ENCODE measurements at places on chromosomes 3 and 15. TPM values are rescaled to one million over a fixed set of nuclear protein-coding genes. Genes with fewer than 3 reads are reported as not detected.

CCR1 gene
- polyA plus RNA-seq, result not detected

DNA sequence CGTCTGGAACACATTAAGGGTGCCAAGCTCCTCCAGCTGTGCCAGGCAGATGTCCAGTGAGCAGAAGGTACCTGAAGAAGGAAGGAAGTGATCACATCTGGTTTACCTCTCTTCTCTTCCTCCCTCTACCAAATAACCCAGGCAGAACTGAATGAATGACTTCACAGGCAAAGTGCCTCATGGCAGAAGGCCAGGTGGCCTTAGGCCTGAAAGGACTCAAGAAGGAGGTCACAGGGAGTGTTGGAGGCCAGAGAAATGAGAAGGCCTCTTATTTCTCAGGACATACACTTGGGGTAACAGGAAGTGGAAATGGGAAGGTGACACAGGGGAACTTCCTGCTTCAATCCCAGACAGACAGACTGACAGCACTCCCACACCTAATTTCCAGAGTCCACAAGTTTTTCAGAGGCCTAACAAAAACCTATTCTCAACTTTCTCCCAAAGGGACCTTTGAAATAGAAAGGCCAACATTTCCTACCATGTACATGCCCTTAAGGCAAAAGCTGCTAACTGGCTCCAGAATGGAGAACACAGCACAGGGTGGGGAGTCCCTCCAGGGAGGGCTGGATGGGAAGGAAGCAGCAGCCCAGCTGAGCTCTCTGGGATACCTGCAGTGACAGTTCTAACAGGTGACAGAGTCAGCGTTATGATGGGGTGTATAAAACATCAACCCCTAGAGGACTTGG, 17.6 kb upstream of the SIN3A start:
- no peak for DNase-seq

DNA sequence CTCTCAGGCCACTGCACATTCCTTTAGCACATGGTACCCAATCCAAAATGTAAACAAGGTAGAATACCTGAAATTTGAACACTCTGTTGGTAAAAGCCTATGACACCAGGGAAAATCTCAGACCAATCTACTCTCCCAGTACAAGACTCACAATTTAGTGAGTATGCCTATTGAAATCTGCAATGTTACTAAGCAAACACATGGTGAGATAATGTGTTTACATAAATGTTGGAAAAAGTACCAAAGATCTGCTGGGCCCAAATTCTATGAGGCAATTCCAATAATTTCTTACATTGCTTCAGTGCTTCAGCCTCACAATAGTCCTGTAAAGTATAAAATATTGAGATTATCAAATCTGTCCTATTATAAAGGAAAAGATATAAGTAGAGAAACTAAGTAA, 536.1 kb downstream of the PYDC2 start:
- DNase-seq, result no peak

- no peak for DNase-seq
Observed at GRCh38 chr3:107265526-107265925, 111.7 kb upstream of the CCDC54 start.

GRCh38 chr3:194434503-194434902, 35.4 kb upstream of the GP5 start:
- no peak for DNase-seq

- no peak for DNase-seq
Observed at GRCh38 chr15:40150163-40150925, 10.5 kb upstream of the BUB1B start.

STX19 gene
- not detected for polyA plus RNA-seq

BHLHE40 gene
- polyA plus RNA-seq, result 31.4 TPM

ZNF501 gene
- polyA plus RNA-seq, result 2.4 TPM

AMIGO3 gene
- polyA plus RNA-seq, result 2.8 TPM

DNA sequence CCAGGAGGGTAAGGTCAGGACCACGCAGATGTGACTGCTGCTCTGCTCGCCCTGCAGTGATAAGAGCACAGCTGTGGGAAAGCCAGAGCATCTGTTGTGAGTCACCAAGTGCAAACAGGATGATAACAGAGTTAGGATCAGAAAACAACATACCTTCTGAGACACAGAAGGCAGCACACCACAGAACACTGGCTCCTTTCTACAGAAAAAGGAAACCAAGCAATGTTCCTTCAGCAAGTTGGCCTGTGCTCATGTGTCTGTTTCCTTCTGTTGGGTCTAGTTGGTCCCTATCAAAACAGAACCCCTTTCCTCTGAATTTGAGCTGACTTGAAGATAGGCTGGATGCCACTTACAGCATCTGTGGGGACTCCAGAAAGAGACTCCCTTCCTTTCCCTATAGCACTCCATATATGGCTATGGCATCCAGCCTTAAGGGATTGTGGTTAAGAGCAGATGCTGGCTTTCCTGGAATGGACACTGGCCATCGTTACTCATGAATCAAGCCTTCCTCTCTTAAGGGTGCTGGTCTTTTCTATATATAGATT, 440.7 kb upstream of the THBS1 start:
- peak; percentile 81 for DNase-seq

CACNA2D2 gene
- 0.27 TPM for polyA plus RNA-seq

GRCh38 chr3:54222316-54222715, 100.0 kb downstream of the CACNA2D3 start:
- DNase-seq, result no peak

FAM3D gene
- polyA plus RNA-seq, result not detected

DNA sequence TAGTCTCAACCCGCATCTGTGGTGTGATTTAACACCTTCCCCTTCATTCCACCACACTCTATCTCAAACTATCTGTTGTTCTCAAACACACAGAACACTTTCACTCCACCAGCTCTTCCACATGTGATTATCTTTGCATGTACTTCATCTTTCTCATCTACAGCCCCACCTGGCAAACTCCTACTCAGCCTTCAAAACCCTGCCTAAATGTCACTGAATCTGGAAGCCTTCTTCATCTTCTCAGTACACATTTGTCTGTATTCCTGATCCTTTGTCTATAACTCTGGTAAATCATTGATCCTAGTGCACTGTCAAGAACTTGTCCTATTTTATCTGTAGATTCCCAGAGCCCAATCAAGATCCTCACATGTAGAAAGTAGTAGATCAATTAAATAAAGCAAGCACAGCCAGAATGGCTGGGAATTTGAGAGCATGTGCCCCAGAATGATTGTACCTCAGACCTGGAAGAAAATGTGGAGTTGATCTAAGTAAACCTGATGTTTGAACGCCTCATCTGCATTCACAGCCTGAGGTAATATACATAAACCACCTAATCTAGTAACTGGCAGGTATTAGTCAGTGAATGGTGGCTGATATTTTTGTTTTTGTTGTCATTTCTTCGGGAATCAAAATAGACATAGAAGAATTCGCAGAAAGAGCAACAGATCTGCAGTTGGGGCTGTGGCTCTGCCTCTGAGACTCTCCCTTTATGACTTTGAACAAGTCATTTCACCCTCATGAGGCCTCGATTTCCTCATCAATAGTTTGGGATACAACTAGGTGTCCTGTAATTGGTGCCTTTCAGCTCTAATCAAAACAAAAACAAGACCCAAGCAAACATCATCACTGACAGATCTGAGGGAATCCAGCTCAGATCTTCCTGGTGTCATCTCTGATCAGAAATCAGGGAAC, 28.0 kb upstream of the MAGEF1 start:
- DNase-seq, result no peak

GRCh38 chr3:33722626-33723370, 4.7 kb upstream of the CLASP2 start:
- DNase-seq, result no peak

GPR176 gene
- 0.94 TPM for polyA plus RNA-seq

HTR3D gene
- not detected for polyA plus RNA-seq

Data from K562 (cell line).